CD4-positive, alpha-beta T cell treated with Interleukin-1 beta for 1 hour (primary cell): ENCODE measurements at places on chromosomes 7 and 10.

GRCh38 chr10:26969145-26969926 lies 108.6 kb upstream of the ABI1 start:
- DNase-seq: no peak

DNA sequence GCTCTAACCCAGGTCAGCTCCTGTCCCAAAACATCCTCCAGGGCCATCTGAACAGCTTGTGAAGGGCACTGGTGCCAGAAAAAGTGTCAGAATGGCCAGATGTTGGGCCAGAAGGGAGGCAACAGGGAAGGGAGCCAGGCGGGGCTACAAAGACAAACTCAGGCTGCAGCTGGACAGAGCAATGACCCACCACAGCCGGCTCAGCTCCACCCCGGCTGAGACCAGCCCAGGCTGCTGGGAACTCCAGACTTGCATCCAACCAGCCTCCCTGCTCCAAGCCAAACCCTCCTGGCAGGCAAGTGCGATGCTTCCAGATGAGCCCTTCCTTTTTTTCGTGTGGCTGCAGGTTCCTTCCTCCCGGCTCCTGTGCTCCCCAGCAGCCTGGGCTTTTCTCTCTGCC lies 466.9 kb downstream of the PTPRN2 start:
- no peak for DNase-seq

DNA sequence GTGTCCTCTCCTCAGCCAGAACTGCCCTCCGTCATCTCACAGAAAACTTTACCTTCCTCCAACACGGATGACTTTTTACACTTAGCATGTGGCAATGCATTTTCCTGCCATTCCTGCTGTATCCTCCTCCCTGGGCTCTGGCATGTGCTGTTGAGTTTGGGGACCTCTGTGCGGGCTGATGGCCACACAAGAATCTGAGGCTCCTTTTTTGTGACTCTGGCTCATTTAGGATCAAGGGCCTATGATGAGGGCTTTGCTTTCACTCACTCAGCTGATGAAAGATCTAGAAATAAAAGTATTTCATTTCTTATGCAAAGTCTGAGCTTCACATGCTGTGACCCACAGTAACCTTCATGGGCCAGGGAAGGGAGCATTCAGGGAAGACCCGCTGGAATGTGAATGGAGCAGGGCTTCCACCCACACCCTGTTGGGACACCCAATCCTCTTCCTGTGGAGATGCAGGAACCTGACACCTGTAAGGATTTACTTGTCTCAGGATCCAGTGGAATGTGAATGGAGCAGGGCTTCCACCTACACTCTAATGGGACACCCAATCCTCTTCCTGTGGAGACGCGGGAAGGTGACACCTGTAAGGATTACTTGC lies 500.3 kb upstream of the MKI67 start:
- no peak for DNase-seq

DNA sequence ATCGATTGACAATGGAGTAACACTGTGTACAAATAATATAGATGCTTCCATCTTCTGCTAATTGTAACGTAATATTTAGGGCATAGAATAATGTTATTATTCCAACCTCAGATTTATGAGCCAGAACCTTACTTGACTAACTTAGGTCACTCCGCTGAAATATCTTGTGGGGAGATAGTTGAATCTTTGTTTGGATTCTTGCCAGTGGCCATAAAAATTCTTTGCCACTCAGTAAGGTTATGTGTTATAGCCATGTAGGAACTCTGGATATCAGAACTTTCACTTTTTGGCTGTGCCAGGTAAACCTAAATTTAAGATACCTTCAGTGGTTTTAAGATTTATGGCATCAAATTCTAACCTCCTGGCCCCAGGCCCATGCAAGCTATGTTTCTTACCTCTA lies 197.6 kb downstream of the WDR11 start:
- no peak for DNase-seq

- no peak for DNase-seq
Measured at GRCh38 chr10:130519791-130520190, 383.6 kb downstream of the GLRX3 start.

GRCh38 chr7:110609336-110609735 lies 481.6 kb upstream of the LRRN3 start:
- no peak for DNase-seq

GRCh38 chr7:40570223-40570622 lies 435.4 kb downstream of the SUGCT start:
- DNase-seq: no peak
